ENCODE measurements at places on chromosomes 5 and 9. TPM values are rescaled to one million over a fixed set of nuclear protein-coding genes. Genes with fewer than 3 reads are reported as not detected.

DNA sequence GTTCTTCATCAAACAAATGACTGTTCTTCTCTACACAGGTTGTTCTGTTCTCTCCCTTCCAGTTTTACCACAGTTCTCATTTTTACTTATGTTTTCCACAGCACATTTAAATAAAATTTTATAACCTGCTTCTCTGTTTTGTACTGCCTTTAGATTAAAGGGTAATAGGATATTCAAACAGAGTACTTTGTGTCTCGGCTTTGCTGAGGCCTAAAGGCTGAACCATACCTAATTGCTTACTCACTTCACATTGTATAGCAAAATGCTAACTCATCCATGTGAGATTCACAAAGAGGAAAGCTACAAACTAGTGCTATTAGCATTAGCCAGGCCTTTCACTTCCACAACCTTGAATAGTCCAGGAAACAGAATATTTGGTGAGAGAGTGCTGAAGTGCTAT is 200.3 kb downstream of the TRPM3 start:
- no peak overlapping the region for H3K4me3 ChIP-seq
- H3K27ac ChIP-seq: no peak overlapping the region
- DNase-seq: no peak
- H3K36me3 ChIP-seq: no peaks in the 10 kb centered on the region
- H3K4me1 ChIP-seq: no peaks in the 10 kb centered on the region

GRCh38 chr5:2610986-2611385 is 140.5 kb downstream of the IRX2 start:
- no peaks in the 10 kb centered on the region for H3K36me3 ChIP-seq
- H3K27ac ChIP-seq: no peak overlapping the region
- H3K4me1 ChIP-seq: no peaks in the 10 kb centered on the region
- DNase-seq: no peak

GRCh38 chr5:155954701-155955445 is 372.1 kb upstream of the SGCD start:
- no peak overlapping the region for H3K27ac ChIP-seq
- no peaks in the 10 kb centered on the region for H3K36me3 ChIP-seq
- no peak overlapping the region for H3K4me3 ChIP-seq
- no peak for DNase-seq
- peaks cover 4% of the 10 kb centered on the region for H3K4me1 ChIP-seq

DNA sequence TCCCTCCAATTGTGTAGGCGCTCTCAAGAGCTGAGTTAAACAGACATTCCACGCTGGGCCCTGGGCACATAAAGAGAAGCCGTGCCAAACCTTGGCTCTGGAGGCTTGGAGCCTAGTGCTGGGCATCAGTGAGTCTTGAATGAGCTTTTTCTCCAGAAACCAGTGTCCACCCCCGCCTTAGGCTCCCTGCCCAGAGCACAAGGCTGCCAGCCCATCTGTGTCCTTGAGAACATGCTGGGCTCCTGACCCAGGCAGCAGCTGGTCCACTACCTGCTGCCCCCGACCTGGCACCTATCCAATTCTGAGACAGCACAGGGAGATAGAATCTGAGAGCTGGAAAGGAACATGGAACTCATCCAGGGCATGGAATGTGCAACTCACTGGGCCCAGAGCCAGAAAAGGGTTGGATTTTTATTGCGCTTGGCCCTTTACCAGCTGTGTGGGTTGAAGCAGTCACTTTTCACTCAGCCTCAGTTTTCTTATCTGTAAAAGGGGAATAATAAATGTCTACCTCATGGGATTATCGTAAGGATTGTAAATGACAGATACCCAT is 92.4 kb upstream of the CPLX2 start:
- no peak for DNase-seq
- H3K27me3 ChIP-seq: peaks cover 22% of the 10 kb centered on the region
- no peaks in the 10 kb centered on the region for H3K36me3 ChIP-seq

- H3K27ac ChIP-seq: peak overlapping the region; percentile 57
- no peaks in the 10 kb centered on the region for H3K27me3 ChIP-seq
- peaks cover 66% of the 10 kb centered on the region for H3K36me3 ChIP-seq
- no peak for DNase-seq
- H3K4me3 ChIP-seq: no peak overlapping the region
- peaks cover 34% of the 10 kb centered on the region for H3K4me1 ChIP-seq
Observed at GRCh38 chr5:402615-403359, 40.2 kb upstream of the EXOC3 start.

DNA sequence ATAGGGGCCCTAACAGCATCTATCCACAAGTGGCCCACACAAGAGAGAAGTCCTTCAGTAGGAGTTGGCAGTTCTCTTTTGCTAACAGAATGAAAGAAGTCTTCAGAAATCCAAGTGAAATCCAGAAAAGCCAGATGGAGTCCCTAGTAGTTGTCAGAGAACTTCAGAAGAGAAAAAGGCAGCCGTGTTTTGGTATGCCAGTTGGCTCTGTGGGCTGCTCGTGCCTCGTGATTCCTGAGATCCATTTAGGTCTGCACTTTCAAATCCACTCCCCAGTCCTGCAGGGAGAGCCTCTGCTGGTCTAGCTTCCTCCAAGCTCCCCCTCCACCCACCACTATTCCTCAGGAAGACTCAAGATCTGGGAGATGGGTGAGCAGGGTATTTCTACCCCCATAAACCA is 69.0 kb downstream of the CFAP90 start:
- peaks cover 20% of the 10 kb centered on the region for H3K27me3 ChIP-seq
- H3K4me3 ChIP-seq: no peak overlapping the region
- no peak overlapping the region for H3K27ac ChIP-seq
- DNase-seq: no peak
- no peaks in the 10 kb centered on the region for H3K36me3 ChIP-seq
- peaks cover 10% of the 10 kb centered on the region for H3K4me1 ChIP-seq

Gene PAIP2
- total RNA-seq: 98.2 TPM

Gene CATSPER3
- total RNA-seq: 0.34 TPM

Gene PANK3
- 74.5 TPM for total RNA-seq

Measured in activated T-helper 2 cell treated with anti-CD3 and anti-CD28 coated beads, Interferon-gamma antibody, Interleukin-2, Interleukin-4, amounts not matched to agents 10 μg/mL and 5 μg/mL and 100 μg/mL, durations not matched to agents 14 hours and 24 hours and 36 hours (primary cell).